Activated T-cell treated with anti-CD3 and anti-CD28 coated beads, Interleukin-2, amount 50 U/mL, for 1 hour (primary cell): ENCODE measurements at places on chromosomes 16 and 17.

DNA sequence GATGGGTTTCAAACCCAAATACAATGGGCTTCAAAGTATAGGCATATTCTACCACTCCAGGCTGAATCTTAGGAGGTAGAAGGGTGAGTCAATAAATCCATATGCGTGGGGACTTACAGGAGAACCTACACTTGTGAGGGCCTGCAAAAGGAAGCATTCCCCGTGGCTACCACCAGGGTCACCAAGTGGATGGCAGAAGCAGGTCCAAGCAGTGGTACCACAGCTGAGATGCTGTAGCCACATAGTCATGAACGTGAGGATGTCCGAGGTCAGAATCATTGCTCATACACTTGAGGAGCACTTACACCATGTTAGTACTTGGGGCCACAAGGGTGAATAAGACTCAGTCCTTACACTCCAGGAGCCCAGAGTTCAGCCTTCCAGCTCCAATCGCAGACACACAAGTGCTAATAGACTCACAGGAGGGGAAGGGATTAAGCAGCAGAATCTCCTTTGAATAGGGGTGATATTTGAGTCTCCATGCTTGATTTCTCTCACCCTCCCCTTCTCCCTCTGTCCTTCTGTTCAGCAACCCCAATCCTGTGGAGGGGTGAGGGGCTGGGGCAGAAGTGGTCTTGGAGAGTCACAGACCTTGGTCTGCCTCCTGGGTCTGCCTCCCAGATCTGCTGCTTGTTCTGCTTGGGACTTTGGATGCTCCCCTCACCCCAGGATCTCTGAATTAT is 42.5 kb upstream of the ASIC2 start:
- DNase-seq: no peak

DNA sequence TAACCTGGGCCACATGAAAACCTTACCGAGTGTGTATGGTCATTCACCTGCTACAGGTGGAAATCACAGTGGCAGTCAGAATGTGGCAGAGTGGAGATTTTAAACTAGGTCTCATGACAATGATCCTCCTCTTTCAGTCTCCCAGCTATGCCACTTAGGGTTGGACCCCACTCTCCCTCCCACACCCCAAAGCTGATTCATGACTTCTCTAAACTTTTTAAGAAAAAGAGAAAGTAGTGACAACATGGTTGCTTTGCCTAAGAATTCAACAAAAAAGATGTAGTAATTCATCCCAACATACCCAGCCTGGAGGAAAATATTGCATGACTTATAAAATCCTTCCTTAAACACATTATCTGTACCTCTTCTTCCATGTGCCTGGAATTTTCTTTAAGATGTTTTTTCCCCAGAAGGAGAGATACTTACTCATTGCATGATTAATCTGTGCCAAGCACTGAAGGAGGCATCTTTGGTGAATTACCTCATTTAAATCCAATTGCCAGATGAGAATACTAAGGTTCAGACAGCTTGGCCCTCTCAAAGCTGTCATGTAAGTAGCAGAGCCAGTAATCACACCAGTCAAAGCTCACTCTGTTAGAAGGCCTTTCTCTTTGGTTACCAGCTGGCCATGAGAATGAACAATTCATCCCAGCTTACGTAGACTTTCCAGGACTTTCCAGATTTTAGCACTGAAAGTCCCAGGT is 119.9 kb downstream of the COPRS start:
- no peak for DNase-seq

GRCh38 chr16:69894676-69895075 is 56.5 kb upstream of the CLEC18A start:
- DNase-seq: no peak

DNA sequence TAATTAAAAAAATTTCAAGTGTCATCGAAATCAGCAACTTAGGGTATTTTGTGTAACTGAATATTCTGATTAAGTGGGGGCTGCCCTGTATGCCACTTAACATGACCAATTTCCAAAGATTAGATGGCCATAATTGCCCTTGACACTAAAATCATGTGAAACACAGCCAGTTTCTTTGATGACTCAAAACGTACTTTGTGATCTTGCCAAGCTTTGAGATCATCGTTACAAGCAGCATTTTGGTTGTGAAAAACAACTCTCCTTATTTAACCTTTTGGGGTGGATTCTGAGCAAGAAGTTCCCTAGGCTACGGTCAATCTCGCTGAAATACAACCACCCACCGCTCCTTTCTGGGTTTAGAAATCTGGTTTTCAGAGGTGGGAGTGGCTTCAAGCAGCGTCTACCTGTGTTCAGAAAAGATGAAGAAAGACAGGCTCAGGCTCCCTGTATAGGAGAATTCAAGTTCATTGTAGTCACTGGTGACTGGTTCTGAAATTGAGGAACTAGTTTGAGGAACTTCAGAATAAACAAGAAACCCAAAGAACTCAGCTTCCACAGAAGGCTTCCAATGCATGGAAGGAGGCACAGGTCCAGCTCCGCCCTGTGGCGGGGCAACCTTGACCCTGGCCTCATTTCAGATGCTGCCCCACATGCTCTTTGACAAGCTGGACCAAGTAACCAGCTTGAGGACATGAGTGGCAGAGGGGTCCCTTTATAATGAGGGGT is 9.4 kb downstream of the MAP3K14 start:
- DNase-seq: no peak

- no peak for DNase-seq
These were observed at the start of gene IL17C for GRCh38 chr16:88638323-88639230. IL17C (plus strand) TSS chr16:88638572; CDS start chr16:88638642, 70 bp downstream.
